ENCODE measurements at places on chromosomes 1 and 21.

- no peak for DNase-seq
Observed at GRCh38 chr1:101496109-101496508, 259.3 kb downstream of the S1PR1 start.

- DNase-seq: no peak
Observed at GRCh38 chr1:153515504-153516394, 20.0 kb downstream of the S100A6 start.

- no peak for DNase-seq
Observed at GRCh38 chr1:48200166-48200900, 22.2 kb upstream of the SLC5A9 start.

GRCh38 chr1:229970714-229971113 is 96.3 kb upstream of the GALNT2 start:
- DNase-seq: no peak

GRCh38 chr1:21149855-21150432 is 26.8 kb downstream of the EIF4G3 start:
- peak; percentile 46 for DNase-seq

GRCh38 chr1:32939655-32940371 is 24.8 kb downstream of the RNF19B start:
- peak; percentile 32 for DNase-seq

DNA sequence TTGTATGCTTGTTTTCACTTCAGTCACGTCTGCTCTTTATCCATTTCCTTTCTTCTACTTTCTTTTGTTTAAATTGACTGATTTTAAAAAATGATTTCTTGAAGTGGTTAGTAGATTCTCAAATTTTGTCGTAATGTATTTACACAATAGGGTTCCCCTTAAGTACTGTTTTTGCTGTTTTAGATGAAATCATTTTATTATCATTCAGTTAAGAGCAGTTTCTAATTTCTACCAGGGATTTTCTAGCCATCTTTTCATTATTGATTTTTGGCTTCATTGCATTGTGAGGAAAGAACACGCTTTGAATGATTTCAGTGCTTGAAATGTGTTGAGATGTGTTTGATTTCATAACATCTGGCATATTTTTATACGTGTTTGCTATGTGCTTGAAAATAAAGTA is 27.0 kb downstream of the ST6GALNAC3 start:
- DNase-seq: no peak

GRCh38 chr1:238409932-238410331 is 519.2 kb upstream of the ZP4 start:
- no peak for DNase-seq

DNA sequence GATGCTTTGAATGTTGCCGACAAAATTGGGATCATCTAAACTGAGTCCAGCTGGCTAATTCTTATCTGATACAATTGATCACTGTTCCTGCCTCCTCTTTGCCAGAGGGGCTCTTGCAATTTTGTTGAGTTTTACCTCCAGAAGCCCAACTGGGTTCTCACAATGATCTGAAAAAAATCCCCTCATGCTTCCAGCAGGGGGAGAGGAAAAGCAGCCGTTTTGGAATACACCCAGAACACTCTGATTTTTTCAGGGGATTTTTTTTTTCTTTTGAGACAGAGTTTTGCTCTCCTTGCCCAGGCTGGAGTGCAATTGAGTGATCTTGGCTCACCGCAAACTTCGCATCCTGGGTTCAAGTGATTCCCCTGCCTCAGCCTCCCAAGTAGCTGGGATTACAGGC is 13.9 kb upstream of the RERE start:
- DNase-seq: no peak

DNA sequence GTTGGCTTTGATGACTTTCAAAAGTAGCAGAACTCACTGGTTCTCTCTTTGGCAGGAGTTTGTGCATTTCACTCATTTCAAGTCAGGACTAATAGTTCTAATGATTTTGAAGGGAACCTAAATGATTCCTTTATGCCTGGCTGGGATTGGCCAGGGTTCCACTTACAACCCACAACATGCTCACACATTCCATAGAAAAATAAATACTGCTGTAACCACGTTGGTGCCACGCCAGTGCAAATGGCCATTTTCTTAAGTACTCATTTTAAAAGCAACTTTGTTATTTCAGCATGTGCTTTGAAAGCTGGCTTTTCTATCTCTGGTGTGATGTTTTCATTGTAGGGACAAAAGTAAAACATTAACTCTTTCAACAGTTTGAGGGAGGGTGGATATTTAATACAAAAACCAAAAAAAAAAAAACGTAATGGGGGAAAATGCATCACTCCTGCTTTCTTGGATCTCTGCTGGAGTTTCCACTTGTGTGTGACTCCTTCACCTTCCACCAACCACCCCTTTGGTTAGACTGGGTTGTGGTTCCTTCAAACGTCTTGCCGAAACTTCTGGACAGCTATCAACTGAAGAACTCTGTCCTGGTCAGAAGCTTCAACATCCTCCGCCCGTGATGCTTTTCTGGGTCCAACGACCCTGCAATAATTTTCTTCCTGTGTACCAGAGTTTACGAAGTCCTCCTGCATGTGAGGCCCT is 300.4 kb upstream of the RUNX1 start:
- no peak for DNase-seq

DNA sequence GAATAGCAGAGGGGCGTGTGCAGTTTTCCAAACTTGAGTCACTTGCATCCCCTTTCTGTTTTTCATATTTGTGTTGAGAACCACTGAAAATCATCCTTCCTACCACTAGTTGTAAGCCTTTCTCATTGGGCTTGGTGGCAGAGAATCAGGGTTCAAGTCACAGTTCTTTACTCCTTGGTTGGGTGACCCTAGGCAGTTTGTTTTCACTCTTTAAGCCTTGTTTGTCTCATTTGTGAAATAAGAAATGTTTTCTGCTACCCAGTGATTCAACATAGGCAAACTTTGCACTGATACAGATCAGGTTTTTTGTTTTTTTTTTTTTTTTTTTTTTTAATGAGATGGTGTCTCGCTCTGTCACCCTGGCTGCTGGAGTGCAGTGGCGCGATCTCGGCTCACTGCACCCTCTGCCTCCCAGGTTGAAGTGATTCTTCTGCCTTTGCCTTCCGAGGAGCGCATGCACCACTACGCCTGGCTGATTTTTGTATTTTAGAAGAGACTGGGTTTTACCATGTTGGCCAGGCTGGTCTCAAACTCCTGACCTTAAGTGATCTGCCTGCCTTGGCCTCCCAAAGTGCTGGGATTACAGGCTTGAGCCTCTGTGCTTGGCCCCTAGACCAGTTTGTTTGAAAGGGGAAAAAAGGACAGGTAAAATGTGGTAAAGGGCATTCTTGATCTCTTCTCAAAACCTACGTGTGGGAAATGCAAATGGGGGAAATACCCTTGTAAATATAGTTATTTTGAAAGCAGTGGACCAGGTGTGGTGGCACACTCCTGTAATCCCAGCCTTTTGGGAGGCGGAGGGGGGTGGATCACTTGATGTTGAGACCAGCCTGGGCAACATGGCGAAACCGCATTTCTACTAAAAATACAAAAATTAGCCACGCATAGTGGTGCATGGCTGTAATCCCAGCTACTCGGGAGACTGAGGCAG is 3.2 kb downstream of the CLIC4 start:
- no peak for DNase-seq

DNA sequence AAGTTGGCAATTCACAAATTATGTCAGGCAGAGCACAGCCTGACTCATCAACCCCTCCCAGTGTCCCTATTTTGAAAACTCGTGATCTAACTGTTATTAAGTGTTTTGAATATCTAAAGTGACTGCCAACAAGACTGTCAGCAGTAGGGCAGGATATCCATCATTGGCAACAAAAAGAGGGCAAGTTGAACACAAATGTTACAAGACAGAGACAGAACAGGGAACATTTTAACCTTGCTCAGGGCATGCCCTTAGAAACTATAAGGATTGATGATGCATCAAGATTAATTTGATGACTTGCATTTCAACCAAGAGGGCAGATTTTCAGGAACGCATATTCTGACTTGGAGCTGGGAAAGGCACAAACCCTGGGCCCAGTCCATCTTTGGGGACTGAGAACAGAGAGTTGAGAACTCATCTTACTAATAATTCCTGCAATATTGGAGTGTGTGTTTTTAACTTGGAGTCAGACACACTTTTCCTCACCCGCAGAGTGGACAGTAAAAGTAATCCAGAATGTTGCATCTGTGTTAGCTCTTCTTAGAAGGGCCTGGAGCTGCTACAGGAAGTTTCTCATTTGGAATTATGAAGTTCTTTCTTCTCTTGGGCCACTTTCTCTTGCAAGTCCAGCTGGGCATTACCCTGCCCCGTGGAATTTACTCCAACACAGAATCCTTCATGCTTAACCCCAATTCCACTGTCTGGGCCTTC is 317.2 kb downstream of the LTN1 start:
- DNase-seq: no peak

DNA sequence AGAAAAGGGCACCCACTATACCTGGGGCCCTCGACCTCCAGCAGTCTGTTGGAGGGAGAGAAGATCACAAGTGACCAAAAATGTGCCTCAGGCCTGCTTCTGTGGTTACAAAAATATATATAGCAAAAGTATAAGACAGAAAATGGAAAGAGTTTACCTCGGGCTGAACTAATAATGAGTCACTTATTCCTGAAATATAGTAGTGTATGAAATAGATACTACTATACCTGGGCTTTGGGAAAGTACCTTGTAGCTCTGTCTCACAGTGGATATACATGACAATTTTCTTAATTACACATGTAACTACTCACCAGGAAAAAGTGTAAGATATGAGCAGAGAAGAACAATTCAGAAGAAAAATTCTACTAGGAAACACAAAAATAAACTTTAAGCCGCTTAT is 7.3 kb upstream of the APCS start:
- DNase-seq: no peak

DNA sequence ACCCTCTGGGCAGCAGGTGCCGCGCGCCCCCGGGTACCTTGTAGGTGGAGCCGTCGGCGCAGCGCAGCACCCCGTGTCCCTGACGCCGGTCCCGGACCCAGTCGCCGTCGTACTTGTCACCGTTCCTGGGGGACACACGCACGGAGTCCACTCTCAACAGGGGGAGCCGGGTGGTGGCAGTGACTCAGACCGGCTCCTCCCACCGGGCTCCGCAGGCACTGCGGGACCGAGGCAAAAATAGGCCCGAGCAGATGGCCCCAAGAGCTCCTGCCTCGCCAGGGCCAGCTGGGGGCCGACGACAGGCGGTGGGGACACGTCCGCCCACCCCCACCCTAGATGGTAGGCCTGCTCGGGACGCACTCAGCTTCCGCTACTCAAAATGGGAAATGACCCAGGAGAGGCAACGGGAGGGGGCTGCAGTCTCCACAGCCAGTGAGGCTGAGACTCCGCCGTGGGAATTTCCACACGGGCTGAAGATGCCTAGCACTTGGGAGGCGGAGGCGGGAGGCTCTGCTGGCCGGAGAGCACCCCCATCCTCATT is 6.3 kb downstream of the MORN1 start:
- DNase-seq: no peak

- peak; percentile 58 for DNase-seq
Observed at GRCh38 chr1:23177438-23178380, 9.1 kb upstream of the LUZP1 start.

- no peak for DNase-seq
Observed at GRCh38 chr1:163670989-163671757, 349.4 kb downstream of the NUF2 start.

GRCh38 chr1:119048624-119049404 is 60.7 kb upstream of the TBX15 start:
- no peak for DNase-seq

GRCh38 chr1:201112926-201113325 is 700 bp upstream of the CACNA1S start:
- DNase-seq: no peak

- no peak for DNase-seq
Observed at GRCh38 chr1:246482805-246483568, 24.1 kb downstream of the SMYD3 start.

DNA sequence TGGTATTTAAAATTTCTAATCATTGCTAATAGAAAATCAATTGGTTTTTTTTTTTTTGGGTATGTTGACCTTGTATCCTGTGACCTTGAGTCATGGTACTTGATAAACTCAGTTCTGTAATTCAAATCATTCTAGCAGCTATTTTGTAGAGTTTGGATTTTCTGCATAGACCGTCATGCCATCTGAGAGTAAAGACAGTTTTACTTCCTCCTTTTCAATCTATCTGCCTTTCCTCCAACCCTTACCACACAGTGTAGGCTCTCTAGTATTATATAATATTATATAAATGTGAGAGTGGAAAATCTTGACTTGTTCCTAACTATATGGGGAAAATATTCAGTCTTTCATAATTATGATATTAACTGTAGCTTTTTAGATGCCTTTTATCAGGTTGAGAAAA is 7.0 kb downstream of the TDRD5 start:
- no peak for DNase-seq

DNA sequence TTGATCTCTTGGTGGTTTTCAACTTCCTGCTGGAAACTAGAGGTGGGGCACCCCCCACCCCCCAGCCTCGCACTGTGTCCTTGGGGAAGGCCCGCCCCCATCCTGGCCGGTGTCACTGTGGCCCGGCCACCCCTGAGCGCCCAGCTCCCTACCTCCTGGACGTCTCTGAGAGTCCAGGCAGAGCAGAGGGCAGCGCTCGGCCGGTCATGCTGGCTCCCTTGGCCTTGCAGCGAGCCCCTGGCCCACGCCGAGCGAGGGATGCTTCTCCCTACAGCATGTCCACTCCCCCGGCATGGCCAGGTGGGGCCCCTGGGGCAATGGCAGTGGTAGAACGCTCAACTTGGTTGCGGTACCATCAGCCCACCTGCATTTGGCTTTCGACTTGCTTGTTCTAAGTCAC is 28.7 kb upstream of the TRAPPC10 start:
- no peak for DNase-seq

GRCh38 chr1:210657806-210658205 is 329.1 kb downstream of the HHAT start:
- no peak for DNase-seq

DNA sequence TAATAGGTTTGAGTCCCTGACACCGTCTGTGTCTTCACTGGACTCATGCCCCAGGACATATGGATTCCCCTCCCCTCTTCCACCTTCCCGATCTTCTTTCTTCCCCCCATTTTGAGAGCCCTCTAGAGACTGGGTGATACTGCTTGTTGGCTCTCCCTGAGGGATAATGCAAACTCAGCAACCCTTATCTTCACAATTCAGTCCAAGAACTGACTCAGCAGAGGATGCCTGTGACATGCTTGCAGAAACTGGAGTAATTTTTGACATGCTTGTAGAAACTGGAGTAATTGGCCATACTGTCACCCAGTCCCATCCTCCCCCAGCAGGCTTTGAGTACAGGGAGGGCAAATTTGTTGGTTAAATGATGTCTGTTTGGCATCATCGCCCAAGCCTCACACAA is 127.6 kb upstream of the CTTNBP2NL start:
- no peak for DNase-seq
